Cortex of kidney (tissue), 1 donor: ENCODE measurements at places on chromosomes 12 and 14.

DNA sequence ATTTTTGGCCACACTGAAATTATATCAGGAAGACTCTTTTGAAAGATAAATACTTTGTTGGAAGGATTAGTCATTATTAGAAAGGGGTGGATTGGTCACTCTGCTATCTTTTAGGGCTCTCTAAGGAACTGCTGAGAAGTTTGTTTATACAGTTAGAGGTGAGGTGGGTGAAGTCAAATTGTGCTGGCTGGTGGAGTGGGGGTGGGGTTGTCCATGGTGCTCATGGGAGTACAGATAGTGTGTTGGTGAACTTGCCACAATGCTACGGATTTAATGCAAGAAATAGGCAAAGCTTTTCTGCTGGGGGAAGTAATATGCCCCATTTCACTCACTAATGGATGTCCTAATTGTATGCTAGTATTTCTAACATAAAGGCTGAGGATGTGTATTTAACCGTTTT, 35.8 kb downstream of the SUSD6 start:
- DNase-seq, result no peak

- DNase-seq, result no peak
Measured at GRCh38 chr12:132238884-132239283, 90.5 kb downstream of the GALNT9 start.

GRCh38 chr12:64561302-64562136, 48.8 kb upstream of the RASSF3 start:
- DNase-seq, result no peak

DNA sequence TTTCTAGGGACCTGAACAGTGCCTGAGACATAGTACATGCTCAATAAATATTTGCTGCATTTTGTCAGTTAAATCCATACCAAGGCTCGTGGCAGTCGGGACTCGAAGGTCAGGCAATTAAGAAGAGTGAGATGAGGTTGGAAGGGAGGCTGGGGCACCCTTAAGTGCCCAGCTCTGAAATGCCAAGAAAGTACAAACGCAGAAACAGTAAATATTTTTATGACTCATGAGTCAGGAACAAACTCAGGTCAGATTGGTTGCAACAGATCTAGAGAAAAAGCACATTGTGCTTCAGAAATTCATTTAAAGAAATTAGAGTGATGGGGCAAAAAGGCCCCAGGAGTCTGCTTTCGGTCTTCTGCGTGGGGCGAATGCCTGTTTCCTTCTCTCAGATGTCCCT, 83.0 kb upstream of the FZD10 start:
- no peak for DNase-seq

DNA sequence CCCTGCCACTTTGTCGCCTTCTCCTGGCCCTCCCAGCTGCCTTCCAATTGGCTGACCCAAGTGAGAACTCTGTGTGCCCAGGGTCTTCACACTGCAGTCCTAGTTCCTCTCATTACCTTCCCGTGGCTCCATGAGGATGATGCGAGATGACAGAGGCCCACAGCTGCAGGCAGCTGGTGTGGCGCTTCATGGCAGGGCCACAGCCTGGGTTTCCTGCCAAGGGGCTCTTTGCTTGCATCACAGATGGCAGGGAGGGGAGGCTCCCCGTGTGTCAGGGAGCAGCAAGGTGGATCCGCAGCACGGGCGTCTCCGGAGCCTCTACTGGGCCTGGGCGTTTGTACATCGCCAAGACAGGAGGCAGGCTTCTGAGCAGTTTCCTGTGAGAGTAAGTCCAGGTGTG, 28.9 kb downstream of the DEGS2 start:
- no peak for DNase-seq

- DNase-seq, result no peak
Measured at GRCh38 chr12:10358969-10359368, 30.9 kb downstream of the KLRK1 start.

DNA sequence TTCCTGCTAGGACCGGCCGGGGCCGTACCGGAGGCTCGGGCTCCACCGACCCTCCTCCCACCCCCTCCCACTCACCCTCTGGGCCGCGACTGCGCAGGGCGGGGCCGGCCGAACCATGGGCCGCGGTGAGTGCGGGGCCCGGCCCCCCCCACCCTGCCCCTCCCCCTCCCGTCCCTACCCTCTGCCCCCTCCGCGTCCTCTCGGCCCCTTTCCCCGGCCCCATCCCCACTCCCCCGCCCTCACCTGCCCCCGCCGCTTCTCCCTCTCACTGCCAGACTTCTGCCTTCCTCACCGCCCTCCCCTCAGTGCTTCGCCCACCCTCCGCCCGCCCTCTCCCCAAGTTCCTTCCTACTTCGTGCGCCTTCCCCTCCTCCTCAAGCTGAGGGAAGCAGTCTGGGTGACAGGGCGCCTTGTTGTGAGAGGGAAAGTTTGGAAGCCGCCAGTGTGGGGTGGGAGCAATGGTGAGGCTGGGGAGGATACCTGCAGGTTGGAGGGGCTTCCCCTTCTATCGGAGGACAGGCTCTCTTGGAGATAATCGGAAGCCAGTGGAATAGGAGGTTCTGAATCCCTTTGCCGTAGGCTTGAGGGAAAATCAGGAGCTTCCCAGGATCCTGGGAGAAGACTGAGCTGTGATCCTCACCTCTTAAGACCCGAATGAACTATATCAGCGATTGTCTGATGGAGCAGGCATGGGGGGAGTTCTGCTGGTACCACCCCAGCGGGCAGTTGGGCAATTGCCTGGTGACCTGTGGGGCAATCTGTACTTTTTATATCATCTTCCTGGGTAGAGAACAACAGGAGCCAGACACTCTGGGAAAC, 472 bp downstream of the MBD6 start:
- no peak for DNase-seq

GRCh38 chr12:117228239-117228638, 38.0 kb upstream of the FBXO21 start:
- no peak for DNase-seq

GRCh38 chr12:112206944-112207343, 81.6 kb downstream of the TRAFD1 start:
- DNase-seq, result no peak

DNA sequence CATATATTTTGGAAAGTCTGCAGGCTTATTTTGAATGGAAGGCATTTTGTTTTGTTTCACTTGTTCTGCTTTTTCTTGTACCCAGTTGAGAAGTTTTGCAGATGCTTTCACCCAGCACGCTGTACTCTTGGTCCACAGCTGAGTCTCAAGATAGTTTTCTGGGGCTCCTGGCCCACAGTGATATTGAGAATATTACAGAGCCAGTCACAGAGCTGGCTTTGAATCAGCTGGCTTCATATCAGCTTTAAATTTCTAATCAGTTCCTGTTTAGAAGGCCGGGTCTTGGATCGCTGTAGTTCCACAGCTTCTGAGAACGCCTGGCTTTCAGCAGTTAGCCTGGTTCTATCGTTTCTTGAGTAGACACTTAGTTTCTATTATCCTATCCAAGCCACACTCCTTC, 32.5 kb upstream of the PARP11 start:
- DNase-seq, result no peak

- DNase-seq, result no peak
Measured at GRCh38 chr14:104656014-104656714, 33.3 kb upstream of the INF2 start.

DNA sequence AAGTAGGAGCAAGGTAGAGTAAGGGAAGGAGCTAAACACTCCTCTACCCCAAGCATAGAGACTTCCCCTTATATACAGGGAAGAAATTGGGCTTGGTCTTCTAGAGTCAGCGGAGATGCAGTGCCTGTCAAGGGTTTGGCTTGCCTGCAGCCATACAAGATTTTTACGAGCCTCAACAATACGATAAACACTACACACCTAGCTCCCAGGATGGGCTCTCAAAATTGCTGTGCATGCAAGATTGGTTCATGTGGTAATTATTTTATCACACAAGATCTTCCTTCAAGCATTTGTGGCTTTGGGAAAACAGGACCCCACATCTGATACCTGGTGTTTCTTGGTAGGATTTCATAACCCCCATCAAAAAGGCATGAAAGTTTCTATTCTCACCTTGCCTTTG, at the start of gene KRT1:
Gene KRT1 (minus strand): TSS at position 45 of the 400 bp plus-strand sequence. CDS start 59 bp downstream, outside the sequence.
- no peak for DNase-seq

DNA sequence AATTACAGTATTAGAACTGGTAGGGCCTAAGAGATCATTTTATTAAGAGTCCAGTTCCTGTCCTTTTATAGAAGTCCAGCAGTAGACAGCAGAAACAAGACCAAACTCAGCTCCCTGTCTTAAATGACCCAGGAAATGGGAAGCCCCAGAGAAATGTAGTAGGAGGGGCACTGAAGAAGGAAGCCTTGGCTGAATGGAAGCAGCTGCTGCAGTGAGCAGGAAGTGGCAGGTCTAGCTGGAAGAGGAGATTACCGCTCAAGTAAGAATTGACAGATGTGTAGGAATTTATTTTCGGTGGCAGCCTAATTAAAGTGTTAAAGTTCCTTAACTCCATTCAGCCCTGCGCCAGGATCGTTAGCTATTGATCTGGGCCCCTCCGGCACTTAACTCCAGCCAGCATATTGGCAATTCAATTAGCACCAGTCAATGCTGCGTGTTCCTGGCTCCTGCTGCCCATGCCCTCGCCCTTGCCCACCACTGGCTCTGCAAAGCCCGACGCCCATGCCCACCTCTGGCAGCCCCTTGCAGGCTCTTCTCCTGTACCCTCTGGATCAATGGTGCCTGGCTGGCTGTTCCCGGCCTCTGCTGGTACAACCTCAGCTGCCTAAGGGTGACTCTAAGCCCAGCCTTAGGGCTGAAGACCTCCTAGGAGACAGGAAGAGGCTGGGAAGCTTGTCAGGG, 21.1 kb downstream of the ZFHX2 start:
- no peak for DNase-seq

DNA sequence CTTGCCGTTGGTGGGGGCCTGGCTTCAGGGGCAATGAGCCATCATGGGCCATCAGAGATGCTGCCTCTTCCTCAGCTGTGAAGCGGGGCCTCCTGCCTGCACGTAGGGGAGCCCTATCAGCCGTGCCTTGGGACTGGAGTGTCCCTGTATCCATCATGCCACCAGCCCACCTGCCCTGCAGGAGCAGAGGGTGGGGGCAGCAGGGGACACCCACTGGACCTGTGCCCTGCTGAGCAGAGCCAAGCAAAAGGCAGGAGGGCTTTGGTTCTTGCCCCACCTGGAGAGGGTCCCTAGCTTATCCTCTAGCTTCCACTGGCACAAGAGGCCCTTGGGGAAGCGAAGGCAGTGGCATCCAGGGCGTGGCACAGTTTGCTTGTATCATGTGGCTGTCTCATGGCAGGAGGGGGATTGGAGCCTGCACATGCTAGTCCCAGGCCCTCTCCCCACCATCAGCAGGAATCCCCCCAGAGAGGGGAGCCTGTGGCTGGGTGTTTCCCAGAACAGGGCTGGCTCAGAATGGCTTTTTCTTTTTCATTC, 10.1 kb downstream of the ADSS1 start:
- DNase-seq, result no peak

DNA sequence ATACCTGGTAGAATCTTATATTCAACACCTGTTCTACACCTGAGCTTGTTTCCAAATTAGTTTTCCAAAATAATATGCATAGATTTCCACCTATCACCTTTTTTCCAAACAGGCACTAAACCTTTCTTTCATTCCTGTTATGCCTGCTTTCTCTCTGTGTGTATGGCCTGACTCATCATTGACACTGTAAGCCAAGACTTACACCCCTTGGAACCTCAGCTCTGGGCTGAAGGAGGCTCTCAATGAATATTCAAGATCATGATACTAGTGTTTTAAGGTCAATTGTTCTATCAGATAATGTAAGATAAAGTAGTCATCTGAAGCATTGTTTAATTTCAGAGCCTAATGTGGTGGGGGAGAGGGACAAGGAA, 1193.3 kb downstream of the FLRT2 start:
- no peak for DNase-seq

DNA sequence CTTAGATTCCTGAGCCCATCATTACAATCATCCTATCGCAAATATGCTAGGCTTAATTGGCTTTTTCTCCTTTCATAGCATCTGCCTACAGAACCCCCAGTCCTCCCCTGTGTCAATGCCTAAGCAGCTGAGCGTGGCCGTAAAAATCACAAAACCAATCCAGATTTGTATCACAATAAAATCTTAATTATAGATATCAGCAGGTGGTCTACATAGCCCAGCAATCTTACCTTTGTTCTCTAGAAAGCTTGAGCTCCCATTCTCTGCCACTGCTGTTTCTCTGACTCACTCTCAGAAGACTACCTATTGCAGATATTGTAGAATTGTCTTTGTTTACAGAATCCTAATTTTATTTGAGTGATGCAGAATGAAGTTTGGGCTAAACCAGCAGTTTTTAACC, 37.9 kb upstream of the PPM1A start:
- no peak for DNase-seq

DNA sequence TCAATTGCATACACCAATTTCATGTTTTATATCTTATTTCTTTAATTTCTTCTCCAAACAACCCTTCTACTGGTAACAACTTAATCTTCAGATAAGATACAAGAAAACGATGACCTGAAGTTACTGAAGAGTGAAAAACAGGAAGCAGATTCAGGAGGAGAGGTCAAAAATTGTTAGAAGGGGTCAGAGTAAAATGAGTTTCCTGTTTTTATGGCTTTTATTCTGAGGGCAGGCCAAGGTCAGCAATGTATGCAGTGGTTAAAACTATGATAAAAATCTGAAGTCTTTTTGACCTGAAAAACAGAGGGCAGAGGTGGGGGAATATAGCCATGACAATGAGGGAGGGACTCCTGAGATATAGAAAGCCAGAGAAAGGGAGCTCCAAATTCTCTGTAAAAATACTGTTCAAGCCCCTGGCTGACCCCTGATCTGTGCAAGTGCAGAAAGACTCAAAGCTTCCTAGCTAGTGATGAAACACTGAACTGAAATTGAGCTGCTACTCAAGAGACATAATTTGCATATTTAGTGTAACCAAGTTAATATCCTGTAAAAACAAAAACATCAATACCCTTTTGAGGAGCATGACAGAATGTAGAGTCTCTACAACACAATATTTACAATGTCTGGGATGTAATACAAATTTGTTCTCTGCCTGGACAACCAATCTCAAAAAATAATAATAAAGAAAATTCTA, 514.3 kb upstream of the SEL1L start:
- DNase-seq, result no peak

- no peak for DNase-seq
Measured at GRCh38 chr12:16349131-16349460, 1.7 kb downstream of the MGST1 start.

DNA sequence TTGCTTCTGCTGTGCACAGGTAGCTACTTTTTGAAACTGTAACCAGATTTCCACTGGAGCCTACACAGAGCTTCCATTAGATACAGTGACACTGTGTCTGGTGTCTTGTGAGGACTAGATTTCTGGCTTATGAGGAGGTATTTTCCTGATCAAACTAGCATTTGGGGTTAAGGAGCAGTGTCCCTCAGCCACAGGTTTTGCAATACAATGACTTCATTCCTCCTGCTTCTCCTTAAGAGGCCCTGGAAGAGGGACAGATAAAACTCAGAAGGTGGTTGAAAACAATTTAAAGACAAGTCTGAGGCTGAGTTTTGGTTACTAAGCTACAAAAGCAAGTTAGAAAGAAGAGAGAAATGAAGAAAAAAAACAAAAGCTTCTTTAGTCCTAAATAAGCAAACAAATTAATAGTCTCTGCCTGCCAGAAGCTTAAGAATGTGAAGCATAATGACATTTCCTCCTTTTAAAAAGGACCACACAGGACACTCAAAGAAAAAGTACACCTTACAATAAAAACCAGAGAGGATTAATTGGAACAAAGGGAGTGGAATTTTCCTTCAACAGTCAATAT, 53.0 kb downstream of the PKP2 start:
- no peak for DNase-seq
